ENCODE measurements at places on chromosomes 1 and 21.
A peak's percentile ranks its signal among the peaks of the same experiment; 100 is the strongest.

DNA sequence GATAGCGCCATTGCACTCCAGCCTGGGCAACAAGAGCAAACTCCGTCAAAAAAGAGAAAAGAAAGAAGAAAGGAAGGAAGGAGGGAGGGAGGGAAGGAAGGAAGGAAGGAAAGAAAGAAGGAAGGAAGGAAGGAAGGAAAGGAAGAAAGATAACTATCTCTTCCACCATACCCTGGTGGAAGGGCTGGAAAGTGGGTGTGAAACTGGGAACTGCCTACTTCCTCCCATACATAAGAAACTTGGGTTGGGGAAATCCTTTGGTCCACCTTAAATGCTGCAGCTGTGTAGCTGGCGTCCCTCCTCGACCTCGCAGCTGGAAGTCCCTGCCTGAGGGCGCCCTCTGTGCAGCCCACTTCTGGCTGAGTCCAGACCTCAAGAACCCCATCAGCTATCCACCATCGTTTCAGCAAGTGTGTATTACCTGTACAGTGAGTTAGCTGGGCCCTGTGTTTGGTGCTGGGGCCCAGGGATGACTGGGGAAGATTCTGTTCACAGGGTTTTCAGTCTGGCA lies 4.6 kb upstream of the FAM167B start:
- no peak for DNase-seq

- DNase-seq = no peak
These were observed 29.2 kb downstream of the VASH2 start for GRCh38 chr1:212979340-212980122.

DNA sequence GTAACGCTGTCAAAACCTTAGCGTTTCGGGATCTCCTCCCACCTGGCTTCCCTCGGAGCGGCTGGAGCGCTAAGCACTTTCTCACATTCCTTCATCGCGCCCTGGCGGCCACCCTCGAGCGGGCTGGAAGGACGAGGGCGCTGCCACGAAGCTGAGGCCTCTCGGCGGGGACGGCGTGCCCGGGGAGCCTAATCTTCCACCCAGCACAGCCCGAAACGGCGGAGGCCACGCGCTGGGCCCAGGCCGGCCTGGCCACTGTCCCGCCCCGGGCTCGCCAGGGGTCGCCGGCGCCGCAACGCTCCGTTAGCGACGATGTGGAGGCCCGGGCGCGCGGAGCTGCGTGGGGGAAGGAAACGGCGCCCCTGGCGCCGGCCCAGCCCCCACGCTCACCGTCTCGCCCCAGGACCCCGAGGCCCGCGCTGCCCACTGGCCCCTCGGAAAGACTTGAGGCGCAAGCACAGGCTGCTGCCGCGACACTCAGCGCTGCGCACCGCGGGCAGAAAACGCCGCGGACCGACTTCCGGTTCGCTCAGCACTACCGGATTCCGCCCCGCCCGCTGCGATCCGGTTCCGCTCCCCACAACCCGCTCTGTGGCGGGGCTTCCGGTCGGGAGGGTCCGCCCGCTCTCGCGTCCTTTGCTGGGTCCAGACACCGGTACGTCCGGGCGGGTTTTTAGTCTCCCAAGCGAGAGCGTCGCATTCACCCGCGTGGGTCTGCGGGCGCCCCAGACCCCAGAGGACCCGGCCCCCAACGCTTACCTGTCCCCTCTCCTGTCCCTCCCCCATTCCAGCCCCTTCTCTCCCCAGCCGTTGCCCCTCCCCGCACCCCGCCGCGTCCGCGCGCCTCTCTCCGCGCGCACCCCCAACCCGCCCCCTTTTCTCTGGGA lies at the start of gene YBEY:
Gene YBEY, plus strand, starts transcription at position 582 of the 887 bp plus-strand sequence. CDS start 572 bp downstream, outside the sequence.
- peak; percentile 62 for DNase-seq

- no peak for DNase-seq
These were observed 36.2 kb upstream of the GADD45A start for GRCh38 chr1:67648582-67649326.

GRCh38 chr1:194133152-194133551 lies 946.7 kb upstream of the B3GALT2 start:
- no peak for DNase-seq

GRCh38 chr1:99749504-99750347 lies 16.7 kb downstream of the FRRS1 start:
- no peak for DNase-seq

- no peak for DNase-seq
These were observed 3.6 kb upstream of the PTGS2 start for GRCh38 chr1:186683652-186684410.

DNA sequence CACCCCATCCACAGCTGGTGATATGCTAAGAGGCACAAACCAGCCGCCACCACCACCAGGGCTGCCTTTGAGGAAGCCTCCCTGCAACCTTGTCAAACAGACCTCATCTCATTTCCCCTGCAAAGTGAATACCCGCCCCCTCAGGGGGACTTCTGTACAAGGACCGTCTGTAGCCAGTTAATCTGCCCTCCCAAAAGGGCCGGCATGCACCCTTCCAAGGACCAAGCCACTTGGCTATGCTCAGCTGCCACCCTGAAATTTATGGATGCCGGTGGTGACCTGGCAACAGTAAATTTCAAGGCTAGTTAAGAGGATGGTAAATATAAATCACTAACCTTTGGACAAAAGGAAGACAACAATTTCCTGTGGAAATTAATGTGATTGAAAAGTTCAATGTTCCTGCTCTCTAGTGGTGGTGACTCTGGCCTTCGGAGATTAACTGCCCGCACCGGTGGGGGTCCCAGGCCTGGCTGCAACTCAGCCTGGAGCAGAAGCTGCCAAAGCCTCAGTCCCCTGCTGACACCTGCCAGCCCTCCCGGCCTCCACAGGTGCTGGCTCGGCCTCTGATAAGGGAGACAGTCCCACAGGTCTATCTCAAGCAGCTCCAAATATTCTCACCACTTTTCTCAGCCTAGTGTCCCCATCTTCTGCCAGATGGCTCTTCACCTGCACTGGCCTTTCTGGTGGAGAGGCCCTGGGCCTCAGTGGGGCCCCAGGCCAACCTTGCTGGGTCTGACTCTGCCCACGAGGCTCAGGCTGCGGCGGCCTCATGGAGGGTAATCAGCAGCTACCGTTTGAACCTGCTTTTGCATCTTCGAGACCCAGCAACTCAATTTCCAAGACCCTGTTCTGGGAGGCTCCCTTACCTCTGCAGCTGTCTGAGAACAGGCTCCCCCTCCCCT lies 12.2 kb downstream of the TMEM53 start:
- DNase-seq = no peak

DNA sequence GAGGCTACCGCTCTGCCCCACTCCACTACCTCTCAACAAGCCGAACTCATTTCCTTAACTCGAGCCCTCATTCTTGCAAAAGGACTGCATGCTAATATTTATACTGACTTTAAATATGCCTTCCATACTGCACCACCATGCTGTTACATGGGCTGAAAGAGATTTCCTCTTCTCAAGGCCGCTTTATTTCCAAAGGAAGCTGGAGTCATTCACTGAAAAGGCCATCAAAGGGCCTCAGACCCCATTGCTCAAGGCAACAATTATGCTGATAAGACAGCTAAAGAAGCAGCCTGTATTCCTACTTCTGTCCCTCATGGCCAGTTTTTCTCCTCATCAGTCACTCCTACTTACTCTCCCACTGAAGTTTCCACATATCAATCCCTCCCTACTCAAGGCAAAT lies 6.9 kb upstream of the HPDL start:
- DNase-seq = no peak

DNA sequence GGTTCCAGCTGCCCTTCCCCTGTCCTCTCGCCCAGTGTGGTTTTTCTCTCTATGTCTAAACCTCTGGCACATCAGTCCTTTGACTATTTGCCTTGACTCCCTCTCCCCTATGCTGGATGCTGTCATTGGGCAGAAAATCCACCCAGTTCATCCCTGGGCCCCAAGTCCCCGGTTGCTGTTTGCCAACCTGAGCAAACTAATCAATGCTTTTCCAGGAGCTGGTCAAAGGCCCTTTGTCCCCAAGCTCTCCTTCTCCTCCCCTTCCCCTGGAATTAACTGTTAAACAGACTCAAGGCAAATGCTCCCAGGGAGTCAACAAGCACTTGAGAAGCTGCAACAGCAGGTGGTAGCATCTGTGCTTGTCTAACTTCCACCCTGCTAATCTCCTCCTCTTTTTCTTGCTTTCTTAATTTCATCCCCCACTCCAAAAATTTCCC lies 102.7 kb downstream of the LMX1A start:
- no peak for DNase-seq

GRCh38 chr1:208077232-208078075 lies 166.5 kb upstream of the CD34 start:
- no peak for DNase-seq

DNA sequence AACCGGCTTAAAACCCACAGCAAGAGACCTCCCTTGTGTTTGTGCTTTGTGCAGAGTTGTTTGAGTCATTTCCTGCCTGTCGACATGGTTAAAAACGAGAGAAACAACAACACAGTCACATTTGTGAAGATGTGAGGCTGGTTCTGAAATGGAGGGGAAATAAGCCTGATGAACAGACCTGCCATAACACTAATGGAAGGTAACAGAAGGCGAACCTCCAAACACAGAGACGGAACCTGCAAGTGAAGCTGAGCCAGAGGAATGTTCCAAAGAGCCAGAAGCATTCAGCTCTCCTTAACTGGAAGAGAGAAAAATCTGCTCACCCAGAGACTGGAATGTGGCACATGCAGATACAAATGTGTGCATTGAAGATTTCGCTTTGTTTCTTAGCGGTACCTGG lies 53.2 kb upstream of the RAVER2 start:
- DNase-seq = no peak

DNA sequence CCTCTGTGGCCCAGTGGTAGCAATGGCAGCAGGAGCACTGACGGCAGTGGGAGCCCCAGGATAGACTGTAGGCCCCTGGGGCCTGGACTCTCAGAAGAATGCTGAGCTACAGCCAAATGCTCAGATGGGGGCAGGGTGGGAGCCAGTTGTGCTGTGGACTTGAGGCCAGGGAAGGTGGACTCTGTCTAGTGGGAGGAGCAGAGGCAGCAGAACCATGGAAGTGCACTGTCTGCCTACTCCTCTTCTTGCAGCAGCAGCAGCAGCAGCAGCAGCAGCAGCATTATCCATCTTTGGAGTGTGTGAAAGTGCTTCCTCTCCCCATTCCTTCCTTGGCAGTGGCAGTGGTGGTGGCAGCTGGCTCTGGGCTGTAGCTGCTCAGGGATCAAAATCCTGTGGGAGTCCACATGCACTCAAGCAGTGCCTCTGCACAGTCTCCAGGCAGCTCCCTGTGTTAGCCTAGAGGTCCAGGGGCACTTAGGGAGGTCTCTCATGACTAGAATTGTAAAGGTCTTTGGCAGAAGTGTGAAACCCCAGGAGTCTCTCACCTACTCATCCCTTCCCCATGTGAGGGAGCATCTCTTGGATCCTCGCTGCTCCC lies 917.9 kb upstream of the B3GALT2 start:
- DNase-seq = no peak

DNA sequence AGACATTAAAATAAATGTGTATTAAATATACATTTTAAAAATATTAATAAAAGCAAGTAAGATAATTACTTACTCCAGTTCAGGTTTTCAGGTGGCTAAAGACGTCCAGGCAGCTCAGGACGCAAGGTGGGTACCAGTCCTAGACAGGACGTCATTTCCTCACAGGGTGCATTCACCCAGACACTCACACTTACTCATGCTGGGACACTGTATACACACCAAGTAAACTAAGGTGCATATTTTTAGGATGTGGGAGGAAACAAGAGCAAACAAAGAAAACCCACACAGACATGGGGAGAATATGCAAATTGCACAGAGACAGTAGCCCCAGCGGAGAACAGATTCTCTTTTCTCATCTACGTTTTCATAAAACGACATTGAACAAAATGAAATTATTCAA lies 457.9 kb downstream of the BRINP3 start:
- no peak for DNase-seq

GRCh38 chr1:220810179-220810653 lies 23.5 kb downstream of the MTARC1 start:
- DNase-seq = no peak

DNA sequence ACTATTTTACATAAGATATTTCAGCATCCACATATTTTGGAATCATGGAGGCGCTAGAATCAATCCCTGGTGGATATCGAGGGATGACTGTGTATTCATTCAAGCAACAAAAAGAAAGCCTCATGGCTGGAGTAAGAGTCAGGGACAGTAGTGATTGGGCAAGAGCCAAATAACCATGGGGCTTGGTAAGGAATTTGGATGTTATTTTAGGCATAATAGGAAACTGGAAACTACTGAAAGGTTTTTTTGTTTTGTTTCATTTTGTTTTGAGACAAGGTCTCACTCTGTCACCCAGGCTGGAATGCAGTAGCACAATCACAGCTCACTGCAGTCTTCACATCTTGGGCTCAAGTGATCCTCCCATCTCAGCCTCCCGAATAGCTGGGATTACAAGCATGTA lies 33.8 kb upstream of the EYA3 start:
- DNase-seq = no peak

DNA sequence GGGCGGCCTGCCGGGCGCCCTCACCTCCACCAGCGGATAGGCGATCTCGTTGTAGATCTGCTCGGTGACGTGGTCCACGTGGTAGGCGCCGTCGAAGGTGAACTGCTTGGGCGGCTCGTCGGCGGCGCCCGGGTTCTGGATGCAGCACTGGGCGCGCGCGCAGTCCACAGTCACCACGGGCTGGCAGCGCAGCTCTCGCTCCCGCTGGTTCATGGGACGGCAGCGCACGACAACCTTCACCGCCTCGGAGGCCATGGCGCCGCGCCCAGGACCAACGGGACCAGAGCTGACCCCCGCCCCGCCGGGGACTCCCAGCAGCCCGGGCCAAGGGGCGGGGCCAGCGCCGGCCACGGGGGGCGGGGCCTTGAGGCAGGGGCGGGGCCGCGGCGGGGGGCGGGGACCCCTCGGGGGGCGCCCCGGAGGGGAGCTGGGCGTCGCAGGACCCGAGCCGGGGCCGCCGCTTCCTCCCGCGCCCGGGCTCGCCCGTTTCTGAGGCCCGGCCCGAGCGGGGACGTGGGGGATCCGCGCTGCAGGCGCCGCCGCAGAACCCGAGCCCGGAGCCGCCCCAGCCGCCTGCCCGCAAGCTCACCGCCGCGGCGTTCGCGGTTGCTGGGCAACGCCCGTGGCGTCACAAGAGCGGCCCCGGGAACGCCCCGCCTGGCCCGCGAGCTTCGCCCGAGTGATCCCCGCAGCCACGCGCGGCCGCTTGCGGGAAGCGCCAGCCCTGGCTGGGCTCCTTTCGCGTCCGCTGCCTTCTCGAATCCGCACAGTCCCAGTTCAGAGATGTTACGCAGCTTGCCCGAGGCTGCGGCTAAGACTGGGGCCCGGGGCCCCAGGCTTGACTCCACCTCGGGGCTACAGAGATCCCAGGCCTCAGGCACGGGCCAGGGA lies at the start of gene KIF17:
Gene KIF17, minus strand, starts transcription at position 556 of the 891 bp plus-strand sequence. Its CDS starts 301 bp downstream, at position 255.
- peak; percentile 12 for DNase-seq

GRCh38 chr1:25867210-25867991 lies 8.1 kb downstream of the PAQR7 start:
- no peak for DNase-seq

GRCh38 chr1:224707843-224708725 lies 92.0 kb downstream of the CNIH3 start:
- DNase-seq = peak; percentile 51

- no peak for DNase-seq
These were observed 1030.3 kb upstream of the ADGRL4 start for GRCh38 chr1:80036690-80037432.

- DNase-seq = no peak
These were observed 114.1 kb downstream of the RNF220 start for GRCh38 chr1:44519035-44519676.

- DNase-seq = no peak
These were observed 2.8 kb downstream of the SSBP3 start for GRCh38 chr1:54403405-54403804.

Data from GM04503 (cell line).